ENCODE measurements at places on chromosomes 3 and 15.

GRCh38 chr3:125212091-125212508 lies 448 bp downstream of the SLC12A8 start:
- DNase-seq = no peak

GRCh38 chr15:71565631-71566160 lies 244.7 kb upstream of the NR2E3 start:
- no peak for DNase-seq

DNA sequence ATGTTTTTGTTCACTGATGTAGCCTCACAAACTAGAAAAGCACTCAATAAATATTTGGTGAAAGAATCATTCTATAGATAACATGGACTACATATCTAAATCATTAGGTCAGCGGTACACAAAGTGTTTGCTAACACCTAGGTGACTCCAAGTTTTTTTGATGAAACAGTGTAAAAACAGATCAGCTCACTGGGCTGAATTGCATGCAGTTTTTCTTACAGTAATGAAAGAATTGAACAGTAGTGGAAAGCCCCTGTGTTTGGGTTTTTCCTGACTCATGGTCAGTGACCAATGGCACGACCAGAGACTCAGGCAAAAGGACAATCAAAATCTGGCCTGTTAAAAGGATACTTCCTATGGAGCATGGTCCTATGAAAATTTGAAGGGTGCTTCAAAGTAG lies 384.3 kb upstream of the EPHA6 start:
- DNase-seq = no peak

DNA sequence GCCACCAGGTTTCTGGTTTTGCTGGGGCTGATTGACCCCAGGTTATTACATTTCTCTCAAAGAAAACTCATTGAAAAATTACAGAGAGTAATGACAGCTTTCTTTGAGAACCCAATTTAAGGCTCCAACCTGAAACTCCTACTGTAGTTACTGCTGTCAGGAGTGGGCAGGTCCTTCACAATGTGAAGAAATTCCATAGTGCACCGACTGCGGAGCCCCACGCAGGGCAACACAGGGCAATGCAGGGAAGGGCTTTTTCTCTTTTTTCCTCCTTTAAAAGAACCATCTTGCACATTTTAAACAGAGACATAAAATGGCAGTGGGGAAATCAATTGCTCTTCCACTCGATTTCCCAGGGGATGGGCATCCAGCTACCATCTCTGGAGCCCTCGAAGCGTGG lies 74.3 kb downstream of the NUP210 start:
- no peak for DNase-seq

DNA sequence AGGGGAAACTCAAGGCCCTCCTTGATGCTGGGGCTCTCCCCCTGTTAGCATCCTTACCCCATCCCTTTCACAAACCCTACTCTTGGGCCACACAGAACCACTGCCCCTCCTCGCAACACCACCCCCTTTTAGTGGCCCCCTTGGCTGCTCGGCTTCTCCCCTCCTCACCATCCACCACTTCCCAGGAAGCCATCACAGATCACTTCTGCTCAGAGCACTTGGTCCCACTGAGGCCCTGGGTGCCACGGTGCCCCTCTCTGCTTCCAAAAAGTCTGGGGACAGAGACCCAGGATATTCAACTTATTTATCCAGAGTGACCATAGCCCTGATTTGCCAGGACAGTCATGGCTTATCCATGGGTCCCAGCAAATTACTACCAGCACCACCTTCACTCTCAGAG lies 2.4 kb downstream of the RHCG start:
- DNase-seq = no peak

- no peak for DNase-seq
These were observed 388.3 kb downstream of the MFSD1 start for GRCh38 chr3:159189994-159190669.

DNA sequence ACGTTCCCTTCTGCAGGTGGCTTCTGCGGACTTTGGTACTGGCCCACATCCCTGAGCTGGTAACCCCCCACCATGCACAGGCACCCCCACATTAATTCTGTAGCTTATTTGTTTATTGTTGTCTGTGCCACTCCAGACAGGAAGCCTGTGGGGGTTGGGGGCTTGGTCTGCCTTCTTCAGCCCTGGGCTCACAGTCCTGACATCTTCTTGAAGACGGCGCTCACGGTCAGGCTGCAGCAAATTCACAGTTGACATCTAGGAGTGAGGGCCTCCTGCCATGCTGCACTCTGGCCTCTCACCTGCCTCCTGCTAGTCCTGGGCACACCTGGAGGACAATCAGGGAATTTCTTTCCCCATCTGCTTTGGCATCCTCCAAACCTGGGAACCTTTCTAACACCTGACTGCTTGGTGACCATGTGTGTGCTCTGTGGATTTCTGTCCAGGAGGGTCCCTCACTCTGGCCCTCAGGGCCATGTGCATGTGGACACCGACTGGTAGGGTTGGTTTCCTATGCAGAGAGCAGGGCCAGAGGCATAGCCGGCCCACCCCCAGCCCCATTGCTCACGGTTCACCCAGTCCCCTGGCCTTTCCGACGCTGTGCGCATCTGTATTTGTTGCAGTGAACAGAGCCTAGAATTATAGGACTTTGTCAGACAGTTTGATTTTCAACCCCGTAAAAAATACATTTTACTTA lies 68.8 kb downstream of the APBA2 start:
- DNase-seq = no peak

DNA sequence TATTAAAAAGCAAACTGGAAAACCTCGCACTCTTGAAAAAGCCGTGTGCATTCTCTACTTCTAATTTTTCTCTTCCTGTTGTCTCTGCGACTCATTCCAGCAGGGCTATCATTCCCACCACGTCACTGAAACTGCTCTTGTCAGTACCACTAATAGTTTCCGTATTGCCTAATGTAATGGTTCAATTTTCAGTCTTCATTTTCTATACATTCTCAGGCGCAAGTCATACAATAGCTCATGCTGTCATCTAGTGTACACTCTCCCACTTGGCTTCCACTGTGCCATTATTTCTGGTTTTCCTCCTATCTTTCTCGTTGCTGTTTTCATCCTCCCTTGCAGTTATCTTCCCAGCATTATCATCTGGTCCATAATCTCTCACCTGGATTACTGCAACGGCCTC lies 160.2 kb downstream of the SPATA16 start:
- DNase-seq = no peak

DNA sequence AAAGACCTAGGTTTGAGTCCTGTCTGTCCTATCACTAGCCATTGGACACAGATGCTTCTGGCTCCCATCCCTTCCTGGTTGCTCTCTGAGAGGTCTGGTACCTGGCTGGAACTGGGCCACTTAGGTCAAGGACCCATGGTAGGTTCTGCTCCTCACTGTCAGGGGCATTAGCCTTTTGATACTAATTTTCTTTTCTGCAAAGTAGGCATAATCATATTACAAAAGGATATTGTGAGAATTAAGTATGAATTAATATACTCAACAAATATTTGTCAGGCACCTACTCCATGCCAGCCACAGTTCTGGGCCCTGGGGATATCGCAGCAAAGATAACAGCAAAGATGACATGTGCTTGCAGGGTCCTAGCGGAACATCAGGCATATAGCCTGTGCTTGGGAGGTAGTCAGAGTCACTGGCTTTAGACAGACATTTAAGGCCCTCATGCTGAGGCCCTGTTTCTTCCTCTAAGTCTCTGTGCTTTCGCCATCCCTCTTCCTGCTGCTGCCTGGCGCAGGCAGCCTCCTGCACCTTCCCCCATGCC lies 25.6 kb upstream of the LCTL start:
- no peak for DNase-seq

DNA sequence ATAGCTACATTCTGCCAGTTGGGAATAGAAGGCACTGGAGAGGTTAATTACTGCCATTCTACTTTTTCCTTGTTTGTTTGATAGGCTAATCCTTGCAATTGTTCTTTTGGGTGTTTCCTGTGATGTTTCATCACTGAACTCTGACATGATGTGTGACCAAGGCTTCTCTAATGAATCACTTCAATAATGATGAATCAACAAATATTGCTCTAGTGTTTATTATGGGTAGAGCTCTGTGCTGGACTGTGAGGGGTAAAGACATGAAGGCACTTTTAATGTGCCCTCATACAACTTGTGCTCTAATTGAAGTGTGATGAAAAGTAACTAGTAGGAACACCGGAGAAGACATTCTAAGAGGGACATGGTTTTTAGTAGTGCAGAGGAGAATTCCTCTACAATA lies 233.6 kb downstream of the WDR72 start:
- DNase-seq = no peak

- no peak for DNase-seq
These were observed 17.6 kb downstream of the SHQ1 start for GRCh38 chr3:72830452-72831223.

GRCh38 chr15:52796753-52797520 lies 6.8 kb upstream of the ONECUT1 start:
- no peak for DNase-seq

DNA sequence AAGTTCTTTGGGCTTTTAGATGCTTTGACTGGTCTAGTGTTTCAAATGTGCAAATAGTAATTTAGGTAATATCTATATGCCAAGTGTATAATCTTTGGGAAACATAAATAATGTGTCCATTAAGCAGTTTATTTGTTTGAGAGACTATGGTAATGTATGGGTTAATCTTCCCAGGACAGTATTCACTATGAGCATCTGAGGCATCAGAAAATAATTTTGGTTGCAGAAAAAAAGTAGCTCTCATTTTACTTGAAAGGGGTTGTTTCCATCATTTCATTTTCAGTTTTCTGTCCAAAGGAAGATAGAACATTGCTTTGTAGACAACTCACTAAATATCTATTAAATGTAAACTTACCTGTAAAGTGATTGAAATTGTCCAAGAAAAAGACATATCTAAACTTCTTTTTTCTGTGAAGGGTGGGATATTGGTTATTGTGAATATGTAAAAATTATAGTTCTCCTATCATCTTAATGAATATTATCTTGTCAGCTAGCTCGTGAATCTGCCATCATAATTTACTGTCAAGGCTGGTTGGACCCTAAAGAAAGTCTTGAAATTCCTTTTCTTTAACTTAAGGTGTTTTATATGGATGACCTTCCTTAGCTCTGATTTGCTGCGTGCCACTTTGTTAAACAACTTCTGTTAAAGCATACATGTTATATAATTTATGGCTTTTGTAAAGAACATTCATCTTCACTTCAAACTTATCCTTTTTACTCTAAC lies 108.8 kb downstream of the EPHA3 start:
- no peak for DNase-seq

- DNase-seq = no peak
These were observed 435.4 kb downstream of the MFSD1 start for GRCh38 chr3:159237226-159237625.

DNA sequence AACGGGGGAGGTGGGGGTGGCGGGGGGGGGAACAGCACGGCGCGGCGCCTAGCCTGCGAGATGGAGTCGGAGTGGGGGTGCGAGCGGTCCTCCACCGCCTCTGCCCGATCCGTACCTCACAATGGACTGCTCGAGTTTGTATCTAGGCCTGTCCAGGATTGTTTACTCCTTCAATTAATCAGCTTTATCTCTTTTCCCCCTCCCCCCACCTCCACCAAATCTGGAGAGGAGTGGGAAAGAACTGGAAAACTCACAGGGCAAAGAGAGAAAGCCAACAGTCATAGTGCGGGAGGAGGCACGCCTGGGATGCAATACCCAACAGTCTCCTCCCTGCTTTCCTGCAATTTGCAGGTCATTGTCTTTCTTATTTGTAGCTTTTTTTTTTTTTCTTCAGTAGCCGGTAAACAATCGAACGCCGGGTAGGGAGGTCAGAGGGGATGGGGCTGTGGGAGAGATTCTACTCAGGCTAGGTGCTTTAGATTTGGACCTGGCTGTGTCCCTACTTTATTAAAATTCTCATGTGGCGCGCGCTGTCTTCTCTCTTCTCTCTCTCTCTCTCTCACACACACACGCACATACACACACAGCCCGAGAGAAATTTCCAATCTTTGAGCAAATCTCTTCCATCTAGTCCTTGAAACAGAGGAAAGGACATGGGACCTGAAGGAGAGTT lies 6.9 kb upstream of the MEIS2 start:
- no peak for DNase-seq

DNA sequence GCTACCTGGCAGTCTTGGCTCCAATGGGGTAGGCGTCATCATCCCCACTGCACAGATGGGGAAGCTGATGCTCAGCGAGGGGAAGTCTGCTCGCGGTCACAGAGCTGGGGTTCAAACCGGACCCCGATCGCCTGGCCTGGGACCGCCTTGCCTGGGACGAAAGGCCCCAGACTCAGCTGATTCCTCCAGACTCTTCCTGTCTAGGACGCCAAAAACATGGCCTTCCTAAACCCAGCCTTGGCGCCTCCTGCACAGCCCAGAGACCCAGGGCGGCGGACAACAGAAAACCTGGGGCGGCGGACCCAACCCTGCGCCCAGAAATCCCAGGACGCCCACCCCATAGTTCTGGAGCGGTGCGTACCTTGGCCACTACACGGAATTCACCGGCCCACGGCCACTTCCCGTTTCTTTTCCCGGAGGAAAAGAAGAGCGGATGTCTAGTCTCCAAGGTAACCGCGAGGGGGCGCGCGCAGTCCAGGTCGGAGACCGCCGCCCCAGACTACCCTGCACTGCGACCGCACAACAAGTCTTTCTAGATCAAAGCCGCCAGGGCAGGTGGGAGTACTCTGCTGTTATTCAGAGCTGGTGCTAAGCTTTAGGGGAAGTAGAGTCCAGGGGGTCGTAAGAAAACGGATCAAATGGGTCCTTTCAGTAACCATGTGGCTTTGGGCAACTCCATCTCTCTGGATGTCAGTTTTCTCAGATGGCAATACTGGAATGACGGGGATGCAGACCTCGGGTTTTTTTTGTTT lies 4.9 kb upstream of the IL17RD start:
- no peak for DNase-seq

DNA sequence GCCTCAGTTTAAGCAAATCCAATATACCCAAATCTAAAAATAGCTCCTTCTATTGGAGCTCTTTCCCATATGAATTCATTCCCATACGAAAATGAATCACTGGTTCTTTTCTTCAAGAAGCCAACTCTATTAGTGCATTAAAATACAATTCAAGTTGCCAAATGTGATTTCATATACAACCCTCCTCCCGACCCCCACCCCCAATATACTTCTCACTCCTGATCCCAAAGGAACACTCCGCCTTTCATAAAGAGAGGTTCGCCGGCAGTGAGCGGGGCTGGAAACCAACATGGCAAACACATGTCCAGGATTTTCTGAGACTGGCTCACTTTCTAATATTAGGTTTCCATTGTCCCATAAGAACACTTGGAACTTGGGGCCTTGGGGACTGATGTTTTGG lies 48.5 kb downstream of the MAGEF1 start:
- no peak for DNase-seq

DNA sequence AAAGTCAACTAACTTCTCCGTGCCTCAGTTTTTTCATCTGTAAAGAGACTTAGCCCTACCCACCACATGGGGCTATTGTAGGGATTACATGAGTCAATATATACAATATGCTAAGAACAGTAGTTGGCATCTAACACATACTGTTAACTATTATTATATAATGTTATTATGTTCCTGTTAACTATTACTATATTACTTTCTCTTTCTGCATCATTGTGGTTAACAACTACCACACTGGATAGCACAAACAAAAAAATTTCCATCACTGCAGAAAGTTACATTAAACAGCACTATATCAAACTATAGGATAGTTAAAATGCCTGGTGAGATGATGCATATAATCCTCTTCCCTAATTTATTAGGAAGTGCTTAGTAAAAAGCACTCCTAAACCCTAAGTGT lies 23.7 kb downstream of the STAG1 start:
- DNase-seq = no peak
